Left cardiac atrium (tissue), 4 donors: ENCODE measurements at places on chromosomes 6 and 20. TPM values are rescaled to one million over a fixed set of nuclear protein-coding genes. Genes with fewer than 3 reads are reported as not detected.

DNA sequence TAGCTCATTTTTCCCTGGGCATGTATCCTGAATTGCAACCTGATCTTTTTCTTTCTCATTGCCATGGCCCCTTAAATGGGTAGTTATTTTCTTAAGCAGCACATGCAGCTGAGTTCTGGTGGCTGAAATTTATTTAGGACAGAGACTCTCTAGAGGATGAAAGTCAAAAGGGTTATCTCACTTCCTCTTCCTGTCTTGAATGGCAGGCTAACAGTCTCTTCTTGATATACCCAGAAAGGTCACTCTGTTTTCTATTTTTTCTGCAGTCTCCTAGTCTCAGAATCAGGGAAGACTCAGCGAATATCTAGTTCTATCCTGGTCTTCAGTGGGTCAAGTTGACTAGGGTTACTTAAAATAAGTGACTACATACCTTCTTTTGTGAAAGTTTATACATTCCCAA is 243.3 kb downstream of the EPHA7 start:
- no peak for DNase-seq

DNA sequence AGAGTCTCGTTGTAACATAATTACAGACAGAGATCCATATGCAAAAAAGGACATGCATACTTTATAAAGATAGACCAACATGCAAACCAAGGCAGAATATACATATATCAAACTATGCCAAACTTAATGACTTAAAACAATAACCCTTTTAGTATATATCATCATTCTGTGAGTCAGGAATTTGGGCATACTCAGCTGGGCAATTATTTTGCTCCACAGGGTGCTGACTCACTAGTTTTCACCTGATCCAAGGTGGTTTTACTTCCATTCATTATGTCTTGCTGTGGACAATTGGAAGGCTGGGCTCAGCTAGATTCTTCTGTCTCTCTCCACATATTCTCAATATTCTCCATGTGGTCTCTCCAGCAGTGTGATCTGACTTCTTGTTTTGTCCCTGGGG is 41.2 kb upstream of the RNF146 start:
- no peak for DNase-seq

DNA sequence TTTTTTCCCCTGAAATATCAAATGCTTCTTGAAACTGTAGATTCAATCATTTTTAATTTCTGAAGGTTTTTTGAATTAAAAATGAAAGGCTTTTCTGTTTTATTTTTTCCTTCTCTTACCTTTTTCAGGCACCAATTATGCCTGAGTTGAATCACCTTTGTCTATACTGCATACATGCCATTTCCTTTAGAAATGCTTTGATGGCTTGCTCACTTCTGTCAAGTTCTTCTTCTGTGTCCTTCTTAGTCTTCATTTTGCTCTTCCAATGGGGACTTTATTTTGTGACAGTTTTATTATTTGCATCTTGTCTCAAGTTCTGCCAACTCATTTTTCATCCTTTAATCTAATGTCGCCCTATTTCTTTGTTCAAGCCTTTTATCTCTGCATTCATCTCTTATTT is 121.9 kb upstream of the PRL start:
- no peak for DNase-seq

- DNase-seq = no peak
These were observed 526.5 kb downstream of the NKAIN2 start for GRCh38 chr6:124330197-124330596.

GRCh38 chr6:84921891-84922290 is 157.5 kb upstream of the TBX18 start:
- no peak for DNase-seq

GRCh38 chr6:12750416-12750815 is 33.8 kb downstream of the PHACTR1 start:
- DNase-seq = no peak

DNA sequence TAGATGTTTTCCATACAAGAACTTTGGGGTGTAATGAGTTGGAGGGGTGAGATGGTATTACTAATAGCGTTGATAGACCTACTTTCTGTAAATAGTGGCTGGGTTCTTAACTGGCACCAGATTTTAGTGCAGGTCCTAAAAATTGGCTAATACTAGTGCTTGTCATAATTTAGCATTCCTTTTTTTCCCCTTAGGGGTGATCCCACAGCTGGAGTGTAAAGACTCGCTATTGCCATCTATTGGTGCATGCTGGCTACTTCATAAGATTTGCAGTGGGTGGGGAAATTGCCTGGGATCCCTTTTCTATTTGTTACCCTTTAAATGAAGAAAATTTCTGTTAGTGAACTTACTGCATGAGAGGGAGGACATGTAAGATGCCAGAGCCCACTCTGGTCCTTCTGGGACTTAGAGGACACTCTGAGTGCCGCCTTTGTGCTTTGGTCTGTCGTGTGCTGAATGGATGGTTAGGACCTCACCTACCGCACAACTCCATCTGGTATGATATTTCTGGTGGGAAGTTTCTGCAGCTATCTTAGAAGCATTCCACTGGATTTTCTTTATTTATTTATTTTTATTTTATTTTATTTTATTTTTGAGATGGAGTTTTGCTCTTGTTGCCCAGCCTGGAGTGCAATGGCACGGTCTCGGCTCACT is 195.5 kb downstream of the JARID2 start:
- no peak for DNase-seq

DNA sequence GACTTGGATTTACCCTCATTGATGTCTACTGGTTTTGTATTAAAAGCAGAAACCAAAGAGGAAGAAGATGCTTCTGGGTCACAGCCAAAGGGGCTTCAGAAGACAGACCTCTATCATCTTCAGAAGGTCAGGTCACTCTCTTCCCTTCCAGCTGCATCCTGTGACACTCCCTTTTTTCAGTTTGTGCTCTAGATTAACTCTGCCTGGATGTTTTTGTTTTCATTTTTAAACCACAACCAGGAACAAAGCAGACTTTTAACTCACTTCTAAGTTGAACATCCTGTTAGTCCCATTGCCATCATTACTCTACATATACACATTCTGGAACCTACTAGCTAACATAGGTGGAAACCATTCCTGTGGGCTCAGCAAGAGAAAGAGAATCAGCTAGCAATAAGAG is 45.2 kb downstream of the AKIRIN2 start:
- no peak for DNase-seq

- DNase-seq = no peak
These were observed 76.2 kb downstream of the ALDH8A1 start for GRCh38 chr6:134873500-134874388.

Gene EFCAB8
- 0.18 TPM for total RNA-seq

Gene OR2H1
- total RNA-seq = not detected

Gene TAAR8
- total RNA-seq = not detected
